Stimulated activated CD8-positive, alpha-beta memory T cell treated with anti-CD3 and anti-CD28 coated beads, Interleukin-4, amount 100 ng/mL, for 4 hours (primary cell): ENCODE measurements at places on chromosomes 2 and 18.

DNA sequence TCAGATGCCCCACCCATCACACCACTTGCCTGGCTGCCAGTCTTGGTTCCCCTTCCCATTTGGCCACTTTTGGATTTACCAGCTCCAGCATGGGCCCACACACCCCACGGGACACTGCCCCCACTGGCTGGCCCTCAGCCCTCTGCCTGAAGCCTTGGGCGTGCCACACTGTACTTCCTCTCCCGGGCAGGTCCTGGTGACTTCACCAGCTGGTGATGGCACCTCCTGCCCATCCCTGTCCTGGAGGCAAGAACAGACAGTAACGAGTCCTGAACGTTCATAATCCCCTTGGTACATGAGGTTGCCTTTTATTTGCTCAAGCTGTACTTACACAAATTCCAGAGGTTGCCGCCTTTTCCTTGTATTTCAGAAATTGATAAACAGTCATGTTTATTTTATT lies 81.1 kb downstream of the TMEM17 start:
- DNase-seq, result no peak

GRCh38 chr2:227238238-227239237 lies 74.1 kb downstream of the COL4A3 start:
- DNase-seq, result peak; percentile 29

- DNase-seq, result no peak
These were observed 62.3 kb upstream of the TMEM178A start for GRCh38 chr2:39603436-39603835.

- no peak for DNase-seq
These were observed 199.4 kb upstream of the FN1 start for GRCh38 chr2:215635071-215635787.

GRCh38 chr2:49241991-49242390 lies 87.7 kb upstream of the FSHR start:
- no peak for DNase-seq

DNA sequence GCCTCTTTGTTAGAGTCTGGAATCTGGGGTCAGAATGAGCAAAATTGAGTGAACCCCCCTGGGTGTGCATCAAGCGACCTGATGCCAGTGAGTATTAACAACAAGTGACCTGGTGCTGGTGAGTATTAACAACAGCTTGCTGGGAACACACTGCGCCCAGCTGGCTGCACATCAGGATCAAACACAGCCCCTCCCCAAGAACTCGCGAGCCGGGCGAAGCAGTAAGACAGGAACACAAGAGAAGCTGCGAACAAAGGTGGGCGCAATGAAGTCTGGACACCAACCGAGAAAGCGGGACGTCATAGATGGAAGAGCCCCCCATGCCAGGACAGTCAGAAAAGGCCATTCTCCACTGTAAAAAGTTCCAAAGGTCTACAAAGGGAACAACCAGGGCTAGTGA lies 34.3 kb downstream of the CRACDL start:
- DNase-seq, result no peak

- DNase-seq, result no peak
These were observed 50.3 kb downstream of the SETBP1 start for GRCh38 chr18:44730803-44731529.

DNA sequence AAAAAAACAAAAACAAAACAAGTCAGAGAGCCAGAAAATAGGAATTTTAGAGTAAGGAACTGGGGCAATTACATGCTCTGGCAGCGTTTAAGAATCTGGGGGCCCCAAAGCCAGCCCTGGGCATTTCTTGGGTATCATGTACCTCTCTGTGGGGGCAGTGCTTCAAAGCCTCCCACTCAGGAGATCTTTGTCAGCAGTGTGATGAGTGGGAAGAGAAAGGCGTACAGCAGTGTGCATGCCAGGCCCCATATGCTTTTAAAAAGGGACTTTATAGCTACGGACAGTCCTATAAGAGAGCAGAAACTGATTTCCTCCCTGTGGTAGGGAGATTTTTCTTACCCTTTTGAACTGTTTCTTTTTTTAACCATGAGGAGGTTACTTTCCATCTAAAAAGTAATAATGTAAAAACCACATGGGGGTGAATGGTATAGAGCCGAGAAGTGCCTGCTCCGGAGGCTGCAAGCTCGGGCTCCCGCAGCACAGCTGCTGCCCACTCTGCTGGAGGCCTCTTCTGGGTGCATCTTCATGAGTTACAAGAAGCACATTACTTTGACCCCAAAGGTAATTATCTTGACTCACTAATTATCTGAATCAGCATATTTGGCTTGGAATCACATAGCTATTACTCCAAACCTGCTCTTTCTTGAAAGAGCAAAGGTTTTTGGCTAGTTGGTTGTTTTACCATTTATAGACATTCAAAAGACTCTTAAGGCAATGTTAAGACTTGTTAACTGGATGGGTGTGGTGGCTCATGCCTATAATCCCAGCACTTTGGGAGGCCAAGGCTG lies 46.4 kb downstream of the PROC start:
- DNase-seq, result no peak

GRCh38 chr2:180577567-180577966 lies 402.8 kb upstream of the UBE2E3 start:
- no peak for DNase-seq

GRCh38 chr2:118232796-118233195 lies 144.5 kb downstream of the INSIG2 start:
- no peak for DNase-seq

GRCh38 chr2:44135771-44136170 lies 32.9 kb upstream of the PPM1B start:
- DNase-seq, result no peak

DNA sequence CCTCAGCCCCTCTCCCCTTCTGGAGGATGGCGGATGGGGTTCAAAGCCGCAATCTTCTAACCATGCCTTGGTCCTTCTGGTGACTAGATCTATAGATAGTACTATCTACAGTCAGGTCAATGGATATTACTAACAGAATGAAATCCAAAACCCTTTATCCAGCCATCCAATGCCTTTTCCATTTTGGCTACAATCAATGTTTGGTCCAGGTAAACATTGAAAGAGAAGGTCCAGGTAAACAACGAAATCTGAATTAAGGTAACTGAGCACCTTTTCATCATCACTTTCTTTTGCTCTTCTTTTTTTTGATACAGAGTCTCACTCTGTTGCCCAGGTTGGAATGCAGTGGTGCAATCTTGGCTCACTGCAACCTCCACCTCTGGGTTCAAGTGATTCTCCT lies 9.7 kb downstream of the PPP4R3B start:
- no peak for DNase-seq

GRCh38 chr2:120235681-120236080 lies 12.5 kb upstream of the TMEM185B start:
- DNase-seq, result no peak
